ENCODE measurements at places on chromosomes 12 and 14. TPM values are rescaled to one million over a fixed set of nuclear protein-coding genes. Genes with fewer than 3 reads are reported as not detected.

KRT85 gene
- not detected for polyA plus RNA-seq

- no peak for DNase-seq
These were observed 27.8 kb upstream of the FAM222A start for GRCh38 chr12:109685574-109686447.

DNA sequence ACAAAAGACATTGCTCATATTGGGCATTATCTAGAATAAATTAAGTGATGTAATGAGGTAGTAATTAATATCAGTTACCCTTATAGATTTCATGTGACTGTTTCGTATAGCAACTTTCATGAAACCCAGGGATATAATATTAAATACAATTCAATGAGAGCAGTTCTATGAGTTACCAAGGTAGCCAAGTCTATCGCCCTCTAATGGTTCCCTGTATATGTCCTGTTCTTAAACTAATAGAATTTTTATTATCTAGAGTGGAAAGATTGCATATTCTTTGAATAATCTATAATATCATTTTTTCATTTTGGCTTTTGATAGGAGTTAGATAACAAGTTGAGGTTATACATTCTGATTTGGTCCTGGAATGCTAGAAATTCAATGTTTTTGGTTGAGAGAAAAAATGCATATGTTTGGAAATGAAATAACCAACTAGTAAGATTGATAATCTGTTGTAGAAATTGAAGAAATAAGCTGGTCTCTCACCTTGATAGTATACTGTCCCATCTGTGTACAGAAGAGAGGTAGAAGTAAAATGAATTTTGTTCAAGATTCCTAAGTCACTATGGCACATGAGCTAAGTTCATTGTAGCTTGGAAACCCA lies 59.7 kb downstream of the SCFD1 start:
- no peak for DNase-seq

DNA sequence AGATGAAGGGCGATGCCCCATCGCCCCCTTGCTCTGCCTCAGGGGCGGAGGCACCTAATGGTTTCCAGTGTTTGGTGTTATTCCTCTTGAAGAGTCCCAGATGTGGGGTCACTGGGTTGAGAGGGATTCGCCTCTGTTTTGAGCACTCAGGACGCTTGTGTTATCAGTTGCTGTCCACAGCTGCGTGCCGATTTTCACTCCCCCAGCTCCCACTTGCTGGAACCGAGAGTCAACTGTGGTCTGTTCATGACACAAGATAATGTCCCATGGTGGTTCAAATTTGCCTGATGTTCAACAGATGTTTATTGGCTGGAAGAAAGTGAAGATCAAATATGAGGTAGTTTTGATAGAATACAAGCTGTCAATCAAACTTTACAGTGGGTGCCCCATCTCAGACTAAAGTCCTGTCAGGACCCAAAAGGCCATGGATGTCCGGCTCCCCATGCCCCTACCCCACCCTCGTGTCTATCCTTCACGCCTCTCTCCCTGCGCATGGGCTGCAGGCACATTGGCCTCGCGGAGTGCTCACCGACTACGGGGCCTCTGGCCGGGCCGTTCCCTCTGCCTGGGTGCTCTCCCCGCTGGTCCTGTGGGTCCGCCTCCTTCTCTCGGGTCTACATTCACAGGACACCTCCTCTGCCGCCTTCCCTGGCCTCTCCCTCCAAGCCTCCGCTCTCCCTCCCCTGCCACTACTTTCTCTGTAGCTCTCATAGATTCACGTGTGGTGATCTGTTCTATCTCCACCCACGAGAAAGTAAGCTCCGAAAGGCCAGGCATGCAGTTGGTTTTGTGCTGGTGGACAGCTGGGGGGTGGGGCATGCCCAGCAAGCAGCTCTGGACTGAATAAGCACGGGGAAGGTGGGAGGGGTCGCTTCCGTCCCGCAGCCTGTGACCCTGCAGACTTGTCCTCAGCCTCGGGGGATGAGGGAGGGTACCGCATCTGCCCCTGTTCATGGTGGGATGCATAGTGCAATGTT lies 6.8 kb upstream of the TRAF3 start:
- no peak for DNase-seq

DNA sequence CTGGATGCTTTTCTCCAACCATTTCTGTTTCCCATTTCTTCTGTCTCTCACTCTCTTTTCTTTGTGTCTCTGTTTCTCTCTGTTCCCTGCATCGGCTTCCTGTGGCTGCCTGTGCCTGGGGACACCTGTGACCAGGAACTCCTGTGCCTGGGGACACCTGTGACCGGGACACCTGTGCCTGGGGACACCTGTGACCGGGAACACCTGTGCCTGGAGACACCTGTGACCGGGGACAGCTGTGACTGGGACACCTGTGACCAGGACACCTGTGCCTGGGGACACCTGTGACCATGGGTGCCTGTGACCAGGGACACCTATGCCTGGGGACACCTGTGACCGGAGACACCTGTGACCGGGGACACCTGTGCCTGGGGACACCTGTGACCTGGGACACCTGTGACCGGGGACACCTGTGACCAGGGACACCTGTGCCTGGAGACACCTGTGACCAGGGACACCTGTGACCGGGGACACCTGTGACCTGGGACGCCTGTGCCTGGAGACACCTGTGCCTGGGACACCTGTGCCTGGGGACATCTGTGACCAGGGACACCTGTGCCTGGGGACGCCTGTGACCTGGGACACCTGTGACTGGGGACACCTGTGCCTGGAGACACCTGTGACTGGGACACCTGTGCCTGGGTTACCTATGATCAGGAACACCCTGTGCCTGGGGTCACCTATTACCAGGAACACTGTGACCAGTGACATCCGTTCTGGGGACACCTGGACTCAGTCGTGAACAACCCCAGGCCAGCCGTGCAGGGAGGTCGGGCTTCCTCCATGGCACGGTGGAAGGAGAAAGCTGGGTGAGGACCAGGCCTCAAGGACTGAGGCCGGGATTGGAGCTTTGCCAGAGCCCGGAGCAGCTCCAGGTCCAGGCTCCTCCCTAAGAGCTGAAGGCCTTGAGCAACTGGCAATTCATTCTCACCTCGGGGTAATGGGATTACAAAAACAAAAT lies 23.4 kb upstream of the FBRSL1 start:
- DNase-seq = no peak

GRCh38 chr14:57686304-57686703 lies 179.6 kb downstream of the SLC35F4 start:
- no peak for DNase-seq

DNA sequence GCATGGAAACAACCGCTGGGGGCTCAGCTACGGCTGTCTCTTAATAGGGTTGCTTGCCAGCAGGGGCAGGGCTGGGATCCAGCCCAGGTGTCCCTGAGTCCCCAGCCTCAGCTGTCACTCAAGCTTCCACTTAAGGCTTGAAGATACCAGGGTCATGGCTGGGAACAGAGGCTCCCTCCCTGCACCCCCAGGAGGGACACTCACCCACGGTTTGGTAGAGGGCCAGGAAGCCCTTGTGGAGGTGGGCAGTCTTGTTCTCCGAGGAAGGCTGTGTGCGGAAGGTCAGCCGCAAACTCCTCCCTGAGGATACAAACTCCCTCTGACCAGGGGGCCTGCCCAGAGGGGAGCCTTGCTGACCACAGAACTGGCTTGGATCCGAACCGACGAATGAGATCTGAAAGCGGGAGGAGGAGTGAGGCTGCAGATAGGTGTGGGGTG lies 7.3 kb downstream of the C1RL start:
- DNase-seq = no peak

- no peak for DNase-seq
These were observed 156.7 kb downstream of the NTF3 start for GRCh38 chr12:5588591-5588990.

GRCh38 chr12:101612160-101612916 lies 17.6 kb downstream of the MYBPC1 start:
- no peak for DNase-seq

Measured in left kidney (tissue), 8 donors.